ENCODE measurements at places on chromosomes 6 and 20. TPM values are rescaled to one million over a fixed set of nuclear protein-coding genes. Genes with fewer than 3 reads are reported as not detected.

TCF15 gene
- total RNA-seq, result not detected

RPL10A gene
- total RNA-seq, result 1,151 TPM

CST7 gene
- not detected for total RNA-seq

SLC17A3 gene
- total RNA-seq, result not detected

MATN4 gene
- not detected for total RNA-seq

DNAH8 gene
- not detected for total RNA-seq

TAF8 gene
- 20.4 TPM for total RNA-seq

SIRT5 gene
- total RNA-seq, result 7.0 TPM

RCAN2 gene
- total RNA-seq, result 0.22 TPM

NTSR1 gene
- 9.0 TPM for total RNA-seq

HRH3 gene
- total RNA-seq, result not detected

LRRC73 gene
- total RNA-seq, result 1.2 TPM

LINC00237 gene
- not detected for total RNA-seq

MYT1 gene
- 2.4 TPM for total RNA-seq

OPRL1 gene
- 0.81 TPM for total RNA-seq

Data from A172 (cell line).